ENCODE measurements at places on chromosomes 4 and X. TPM values are rescaled to one million over a fixed set of nuclear protein-coding genes. Genes with fewer than 3 reads are reported as not detected.

Gene LIMCH1
- total RNA-seq: 72.2 TPM

Gene CPEB2
- total RNA-seq: 33.4 TPM

Gene SPACA5
- not detected for total RNA-seq

Gene FAM9C
- total RNA-seq: not detected

Gene PNMA5
- not detected for total RNA-seq

Gene INTS6L
- 23.4 TPM for total RNA-seq

Gene MAGEA12
- total RNA-seq: not detected

Gene KLKB1
- 0.33 TPM for total RNA-seq

Gene PRICKLE3
- 13.3 TPM for total RNA-seq

Gene ARSJ
- total RNA-seq: 10.7 TPM

Gene INTU
- total RNA-seq: 22.4 TPM

Gene SHROOM2
- total RNA-seq: 4.5 TPM

Gene PNMA6A
- 0.33 TPM for total RNA-seq

Gene TMEM271
- not detected for total RNA-seq

Gene CNOT6L
- total RNA-seq: 53.1 TPM

Gene RAI2
- 18.0 TPM for total RNA-seq

Gene ETDA
- total RNA-seq: not detected

Gene SYTL5
- total RNA-seq: 0.80 TPM

Gene NXF2
- total RNA-seq: not detected

Gene SAGE1
- total RNA-seq: not detected

Gene GPR50
- 0.15 TPM for total RNA-seq

Gene SASH3
- total RNA-seq: 6.6 TPM

Gene CXorf49
- not detected for total RNA-seq

Gene ARMCX2
- 40.0 TPM for total RNA-seq

Gene PRKG2
- total RNA-seq: 1.3 TPM

Gene SMIM10
- 4.5 TPM for total RNA-seq

Gene PPP1R2C
- total RNA-seq: not detected

Gene MRFAP1
- 142 TPM for total RNA-seq

Gene IDUA
- total RNA-seq: 16.3 TPM

Gene MSN
- total RNA-seq: 132 TPM

Gene CMC4
- 18.7 TPM for total RNA-seq

Gene S100P
- total RNA-seq: 0.29 TPM

Gene TRIM2
- 26.7 TPM for total RNA-seq

Gene YTHDC1
- 142 TPM for total RNA-seq

Gene PNMA3
- total RNA-seq: 0.33 TPM

Gene PRKX
- 28.5 TPM for total RNA-seq

Gene RRH
- 0.66 TPM for total RNA-seq

Gene ADGRG2
- 0.96 TPM for total RNA-seq

Gene PLP1
- total RNA-seq: 1.3 TPM
